GM03348 (cell line): ENCODE measurements at places on chromosomes 2 and 18.

- DNase-seq: peak; percentile 15
These were observed 894 bp upstream of the FARSB start for GRCh38 chr2:222656526-222657446.

GRCh38 chr2:133682347-133682746, 114.1 kb upstream of the NCKAP5 start:
- DNase-seq: no peak

DNA sequence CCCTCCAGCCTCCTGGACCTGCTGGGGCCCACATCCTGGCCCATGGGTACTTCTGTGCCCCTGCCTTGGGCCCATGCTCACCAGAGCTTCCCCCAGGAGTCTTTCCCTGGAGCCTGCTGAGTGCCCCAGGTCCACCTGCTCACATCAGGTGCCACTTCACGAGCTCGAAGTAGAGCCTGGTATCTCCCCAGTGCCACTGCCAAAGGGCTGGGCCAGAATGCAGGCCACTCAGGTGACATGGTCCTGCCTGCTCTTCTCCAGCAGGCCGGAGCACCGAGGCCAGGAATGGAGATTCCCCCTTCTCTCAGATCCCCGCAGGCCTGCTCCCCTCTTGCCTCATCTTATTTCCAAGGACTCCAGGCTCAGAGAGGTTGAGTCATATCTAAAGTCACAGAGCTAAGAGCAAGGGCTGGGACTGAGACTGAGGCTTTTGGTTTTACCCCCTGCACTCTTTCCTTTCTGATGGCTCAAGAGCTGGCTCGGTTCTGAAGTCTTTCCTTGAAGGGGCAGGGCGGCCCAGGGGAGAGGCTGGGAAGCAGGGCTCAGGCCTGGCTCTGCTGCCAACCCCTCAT, 79.2 kb downstream of the HS1BP3 start:
- no peak for DNase-seq

GRCh38 chr18:42801706-42802105, 313.8 kb downstream of the RIT2 start:
- peak; percentile 6 for DNase-seq

DNA sequence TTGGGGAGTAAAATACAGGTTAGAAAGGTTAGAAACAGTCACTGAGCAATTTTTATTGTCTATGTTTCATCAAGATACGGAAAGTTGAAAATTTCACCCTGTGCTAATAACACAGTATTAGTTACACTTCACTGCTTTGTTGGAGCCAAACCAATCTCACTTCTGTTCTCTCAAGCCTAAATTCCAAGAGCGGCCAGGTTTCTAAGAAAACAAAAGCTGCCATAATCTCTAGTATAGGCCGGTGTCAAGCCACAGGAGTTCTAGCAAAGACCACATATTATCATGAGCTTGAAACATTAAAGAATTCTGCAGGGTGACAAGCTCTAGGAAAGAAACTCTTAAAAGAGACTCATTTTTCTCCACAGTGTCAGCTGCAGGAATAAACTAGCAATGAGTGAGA, 128.7 kb downstream of the TXNL1 start:
- no peak for DNase-seq

- DNase-seq: no peak
These were observed 198.0 kb upstream of the SIX3 start for GRCh38 chr2:44743473-44743872.

- DNase-seq: peak; percentile 14
These were observed 241.5 kb downstream of the ICOS start for GRCh38 chr2:204177977-204178522.

- DNase-seq: no peak
These were observed 11.9 kb upstream of the INHBB start for GRCh38 chr2:120334068-120334467.

DNA sequence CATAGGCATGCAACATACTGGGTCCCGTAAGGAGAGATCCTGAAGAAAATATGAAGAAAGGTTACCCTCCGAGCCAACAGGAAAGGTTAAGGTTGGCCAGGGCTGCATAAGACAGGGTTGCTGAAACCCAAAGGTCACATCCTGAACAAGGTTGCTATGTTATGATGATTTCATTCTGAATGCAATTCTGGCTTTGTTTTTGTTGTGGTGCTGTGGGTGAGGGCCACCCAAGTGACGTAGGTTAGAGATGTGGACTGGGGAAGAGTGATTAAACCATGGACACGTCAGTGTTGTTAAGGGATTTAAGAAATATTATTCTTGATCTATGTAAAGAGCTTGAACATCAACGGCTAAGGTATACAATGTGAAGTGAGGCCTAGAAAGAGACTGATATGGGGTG, 60.0 kb downstream of the ZEB2 start:
- DNase-seq: no peak

DNA sequence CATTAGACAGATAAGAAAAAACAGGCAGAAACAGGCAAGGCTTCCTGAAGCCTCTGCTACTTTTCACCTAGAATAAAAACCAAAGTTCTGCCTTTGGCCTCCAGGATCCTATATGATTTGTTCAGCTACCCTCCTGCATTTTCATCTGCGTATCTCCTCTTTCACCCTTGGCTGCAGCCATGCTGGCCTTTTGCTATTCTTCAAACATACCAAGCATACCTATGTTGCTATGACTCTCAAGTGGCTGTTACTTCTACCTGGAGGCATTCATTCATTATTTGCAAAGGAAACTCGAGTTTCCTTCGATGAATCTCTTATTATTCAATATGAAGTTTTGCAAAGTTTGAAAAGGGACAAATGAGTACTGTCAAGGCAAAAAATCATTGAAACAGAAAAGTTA, 106.4 kb upstream of the HNMT start:
- no peak for DNase-seq

DNA sequence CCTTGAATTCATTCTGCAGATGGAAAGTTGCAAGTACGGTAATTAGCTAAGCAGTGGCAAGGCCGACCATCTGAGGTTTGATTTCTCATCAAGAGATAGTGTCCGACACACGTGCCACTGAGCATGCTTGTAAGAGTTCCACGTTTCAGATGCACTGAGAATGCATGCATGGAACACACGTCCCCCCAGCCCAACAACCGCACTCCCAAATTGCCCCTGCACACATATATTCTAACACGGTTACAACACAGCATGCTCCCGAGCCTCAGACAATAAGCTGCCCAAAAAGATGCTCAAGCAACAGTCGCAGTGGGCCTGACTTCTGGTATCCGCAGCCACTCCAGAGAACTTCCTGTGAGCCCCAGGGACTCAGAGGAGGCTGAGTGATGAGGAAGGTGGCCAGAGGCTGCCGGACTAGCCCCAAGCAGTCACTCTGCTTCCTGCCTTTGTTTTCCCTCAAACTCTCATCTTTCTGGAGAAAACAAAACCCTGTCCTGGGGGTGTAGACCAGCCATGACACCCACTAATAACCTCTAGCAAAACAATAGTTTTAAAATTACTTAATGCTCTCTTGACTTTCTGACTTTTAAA, 204.0 kb downstream of the TGIF1 start:
- DNase-seq: no peak

- peak; percentile 30 for DNase-seq
These were observed 5.5 kb downstream of the PDE11A start for GRCh38 chr2:178066890-178067669.
